ENCODE measurements at places on chromosomes 4 and X.
A peak's percentile ranks its signal among the peaks of the same experiment; 100 is the strongest.

DNA sequence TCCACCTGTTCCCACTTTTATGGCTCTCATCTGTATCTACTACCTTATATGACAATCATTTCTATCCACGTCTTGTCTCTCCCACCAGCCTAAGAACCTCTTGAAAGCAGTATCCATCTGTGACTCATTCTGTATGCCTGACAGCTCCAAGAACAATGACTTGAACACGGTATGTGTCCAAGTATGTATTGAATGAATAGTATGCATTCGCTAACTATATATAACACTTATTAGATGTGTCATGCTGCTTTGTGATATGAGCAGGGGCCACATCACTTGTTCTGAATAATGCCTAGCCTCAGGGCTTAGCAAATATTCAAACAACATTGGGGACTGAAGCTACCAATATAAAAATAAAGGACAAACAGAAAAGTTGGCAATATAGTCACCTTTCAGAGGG lies 4.9 kb downstream of the OPHN1 start:
- no peak for DNase-seq

GRCh38 chr4:89404530-89404929 lies 96.9 kb upstream of the GPRIN3 start:
- no peak for DNase-seq

DNA sequence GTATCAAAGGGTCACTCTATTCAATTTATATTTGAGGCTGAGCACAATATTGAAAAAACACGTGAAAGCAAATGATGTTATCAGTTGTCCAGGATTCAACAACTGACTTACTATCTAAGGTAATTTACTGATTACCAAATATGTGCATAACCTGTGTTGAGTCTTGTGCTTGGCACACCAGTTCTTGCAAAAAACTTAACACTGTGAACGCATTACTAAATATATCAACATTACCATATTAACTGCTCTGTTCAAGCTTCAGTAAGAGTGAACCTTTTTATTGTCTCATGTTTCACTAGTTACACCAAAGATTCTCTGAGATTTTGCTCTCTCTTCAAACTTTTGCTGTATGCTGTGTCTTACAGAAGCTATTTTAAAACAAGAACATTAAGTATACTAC lies 38.4 kb downstream of the PPARGC1A start:
- DNase-seq: no peak

DNA sequence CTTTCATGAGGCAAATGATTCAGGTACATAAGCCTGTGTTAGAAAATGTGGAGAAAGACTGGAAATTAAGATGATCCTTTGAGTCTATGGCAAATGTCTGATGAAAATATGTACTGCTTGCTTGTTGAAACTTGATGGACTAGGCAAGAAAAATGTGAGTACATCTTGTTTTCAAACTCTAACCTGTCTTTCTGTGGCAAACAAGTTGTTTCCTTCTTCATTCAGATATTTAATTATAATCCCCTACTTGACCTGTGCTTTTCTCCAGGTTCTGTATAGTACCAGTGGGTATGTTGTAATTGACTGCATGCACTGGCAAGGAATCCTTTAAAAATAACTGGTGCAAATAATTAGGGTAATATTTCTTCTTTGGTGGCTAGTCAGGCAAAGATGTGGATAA lies 136.7 kb downstream of the ARHGAP24 start:
- DNase-seq: no peak

GRCh38 chr4:176020481-176021085 lies 45.1 kb upstream of the WDR17 start:
- no peak for DNase-seq

GRCh38 chr4:65066106-65066505 lies 604.2 kb downstream of the EPHA5 start:
- DNase-seq: no peak

GRCh38 chr4:140126261-140126660 lies 27.7 kb downstream of the MAML3 start:
- no peak for DNase-seq

- DNase-seq: peak; percentile 91
These were observed 316.3 kb downstream of the CAMK2D start for GRCh38 chr4:113445286-113445685.

GRCh38 chrX:103063191-103063845 lies 653 bp downstream of the BEX1 start:
- DNase-seq: no peak

All from AG09319 (cell line).